ENCODE measurements at places on chromosomes 3 and 15. TPM values are rescaled to one million over a fixed set of nuclear protein-coding genes. Genes with fewer than 3 reads are reported as not detected.

The SUCLG2 gene
- total RNA-seq: 49.9 TPM

The ROBO2 gene
- 0.32 TPM for total RNA-seq

The PLA2G4F gene
- not detected for total RNA-seq

The POMGNT2 gene
- total RNA-seq: 6.7 TPM

The FEZF2 gene
- not detected for total RNA-seq

The SPINT1 gene
- total RNA-seq: 0.12 TPM

The POLR2M gene
- total RNA-seq: 78.1 TPM

The FAM174B gene
- 1.2 TPM for total RNA-seq

The THUMPD3 gene
- total RNA-seq: 53.1 TPM

DNA sequence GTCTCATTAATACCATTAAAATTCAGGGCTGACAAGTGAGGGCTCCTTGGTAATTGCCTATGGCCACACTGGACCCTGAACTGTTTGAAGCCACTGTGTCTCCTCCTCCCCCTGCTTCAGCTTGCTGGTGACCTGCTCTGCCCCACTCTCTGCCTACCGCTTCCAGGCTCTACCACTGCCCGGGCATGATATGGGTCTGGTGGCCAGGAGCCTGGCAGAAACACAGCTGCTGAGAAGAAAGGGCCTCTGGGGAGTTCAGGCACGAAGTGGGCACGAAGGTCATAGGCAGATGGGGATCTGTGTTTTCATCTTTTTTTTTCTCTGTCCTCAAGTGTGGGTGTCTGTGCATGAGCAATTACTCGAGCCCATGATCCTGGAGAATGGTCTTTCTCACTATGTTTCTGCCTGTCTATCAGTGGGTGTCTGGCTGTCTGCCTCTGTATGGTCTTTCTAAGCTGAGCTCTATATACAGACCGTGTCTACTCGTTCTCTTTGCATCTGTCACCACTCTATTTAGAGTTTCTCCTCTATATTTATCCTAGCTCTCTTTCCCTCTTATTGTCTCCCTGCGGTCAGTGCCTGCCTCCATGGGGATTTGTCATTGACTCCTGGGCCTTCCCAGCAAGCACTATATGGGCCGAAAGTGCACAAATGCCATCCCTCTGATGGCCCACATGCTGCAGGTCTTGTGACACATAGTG is 42.1 kb upstream of the EPHB1 start:
- H3K27me3 ChIP-seq: peaks cover 38% of the 10 kb centered on the region
- no peaks in the 10 kb centered on the region for H3K4me1 ChIP-seq
- no peak for DNase-seq
- no peak overlapping the region for H3K27ac ChIP-seq
- H3K36me3 ChIP-seq: no peaks in the 10 kb centered on the region

DNA sequence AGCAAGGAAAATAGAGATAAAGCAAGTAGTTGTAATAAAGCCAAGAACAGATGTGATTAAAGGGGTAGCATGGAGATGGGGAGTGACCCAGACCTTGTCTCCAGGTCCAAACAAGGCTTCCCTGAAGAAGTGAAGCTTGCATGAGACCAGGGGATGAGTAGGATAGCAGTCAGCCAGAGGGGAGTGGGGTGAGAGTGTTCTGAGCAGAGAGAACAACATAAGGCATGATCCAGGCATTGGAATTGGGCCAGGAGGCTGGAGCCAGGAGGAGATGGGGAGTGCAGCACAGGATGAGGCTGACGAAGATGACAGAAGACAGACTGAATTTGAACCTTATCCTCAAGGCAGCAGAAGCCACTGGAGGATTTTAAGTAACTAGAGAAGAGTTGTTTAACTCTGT is 7.2 kb downstream of the TMOD2 start:
- no peaks in the 10 kb centered on the region for H3K27me3 ChIP-seq
- peak overlapping the region; percentile 43 for H3K4me3 ChIP-seq
- peak overlapping the region; percentile 59 for H3K27ac ChIP-seq
- H3K4me1 ChIP-seq: peaks cover 24% of the 10 kb centered on the region

GRCh38 chr3:85007195-85008094 is 48.7 kb downstream of the CADM2 start:
- no peaks in the 10 kb centered on the region for H3K27me3 ChIP-seq
- no peak overlapping the region for H3K4me3 ChIP-seq
- H3K27ac ChIP-seq: no peak overlapping the region
- DNase-seq: no peak
- H3K4me1 ChIP-seq: no peaks in the 10 kb centered on the region

- H3K27me3 ChIP-seq: peaks cover 1% of the 10 kb centered on the region
- peaks cover 29% of the 10 kb centered on the region for H3K36me3 ChIP-seq
- H3K4me3 ChIP-seq: no peak overlapping the region
- no peak for DNase-seq
Observed at GRCh38 chr3:46557814-46558183, 8.3 kb downstream of the LRRC2 start.

GRCh38 chr3:155853214-155854140 is 750 bp downstream of the SLC33A1 start:
- H3K4me1 ChIP-seq: peaks cover 31% of the 10 kb centered on the region
- H3K4me3 ChIP-seq: peak overlapping the region; percentile 100
- H3K36me3 ChIP-seq: peaks cover 24% of the 10 kb centered on the region

DNA sequence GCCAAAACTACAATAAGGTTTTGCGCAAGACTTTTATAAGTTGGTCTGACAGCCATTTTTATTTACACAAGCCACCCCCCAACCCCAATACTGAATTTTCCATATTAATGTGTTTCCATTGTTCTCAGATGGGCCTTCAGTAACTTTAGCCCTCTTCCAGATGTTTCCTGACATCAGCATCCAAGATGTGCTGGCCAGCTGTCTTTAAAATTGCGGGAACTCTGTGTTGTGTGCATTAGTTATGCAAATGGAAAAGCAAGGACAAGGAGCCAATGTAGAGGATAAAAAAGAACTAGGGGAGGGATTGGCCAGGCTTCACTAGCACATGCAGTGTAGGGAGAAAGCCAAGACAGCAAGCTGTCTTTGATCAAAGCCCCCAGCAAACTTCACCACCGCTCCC is 45.4 kb downstream of the COMMD2 start:
- peaks cover 28% of the 10 kb centered on the region for H3K4me1 ChIP-seq
- no peaks in the 10 kb centered on the region for H3K27me3 ChIP-seq
- no peaks in the 10 kb centered on the region for H3K36me3 ChIP-seq
- H3K4me3 ChIP-seq: no peak overlapping the region
- DNase-seq: no peak

- no peaks in the 10 kb centered on the region for H3K27me3 ChIP-seq
- no peak for DNase-seq
- H3K36me3 ChIP-seq: no peaks in the 10 kb centered on the region
- no peak overlapping the region for H3K27ac ChIP-seq
- peaks cover 8% of the 10 kb centered on the region for H3K4me1 ChIP-seq
Observed at GRCh38 chr3:52036829-52037228, 19.5 kb downstream of the DUSP7 start.

DNA sequence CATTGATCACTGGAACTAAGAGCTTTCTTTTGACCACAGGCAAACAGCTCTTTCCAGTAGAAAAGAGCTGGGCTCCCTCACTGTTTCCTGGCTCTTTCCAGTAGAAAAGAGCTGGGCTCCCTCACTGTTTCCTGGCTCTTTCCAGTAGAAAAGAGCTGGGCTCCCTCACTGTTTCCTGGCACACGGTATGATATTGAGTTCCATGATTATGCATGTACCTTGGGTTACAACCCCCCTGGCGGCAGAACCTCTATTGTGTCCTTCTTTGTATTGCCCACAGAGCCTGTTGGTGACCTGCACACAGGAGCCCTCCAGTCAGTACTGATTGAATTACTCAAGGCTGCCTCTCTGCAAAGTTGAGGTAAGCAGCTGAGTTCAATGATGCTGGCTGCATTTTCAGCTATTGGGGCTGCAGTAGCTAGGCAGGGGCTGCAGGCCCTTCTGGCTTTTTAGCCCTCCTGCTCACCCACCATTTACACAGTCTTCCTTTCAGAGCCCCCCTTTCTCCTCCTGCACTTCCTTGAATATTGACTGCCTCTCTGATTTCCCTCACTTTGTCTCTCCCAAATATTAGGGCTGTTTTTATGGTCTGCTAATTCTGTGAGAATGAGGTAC is 10.2 kb downstream of the ACKR2 start:
- H3K27me3 ChIP-seq: peaks cover 18% of the 10 kb centered on the region
- no peak overlapping the region for H3K27ac ChIP-seq
- H3K4me3 ChIP-seq: no peak overlapping the region

- H3K4me3 ChIP-seq: no peak overlapping the region
- peaks cover 34% of the 10 kb centered on the region for H3K36me3 ChIP-seq
- H3K27me3 ChIP-seq: peaks cover 2% of the 10 kb centered on the region
- no peak overlapping the region for H3K27ac ChIP-seq
- DNase-seq: no peak
Observed at GRCh38 chr3:136606990-136607389, 145.2 kb downstream of the STAG1 start.

DNA sequence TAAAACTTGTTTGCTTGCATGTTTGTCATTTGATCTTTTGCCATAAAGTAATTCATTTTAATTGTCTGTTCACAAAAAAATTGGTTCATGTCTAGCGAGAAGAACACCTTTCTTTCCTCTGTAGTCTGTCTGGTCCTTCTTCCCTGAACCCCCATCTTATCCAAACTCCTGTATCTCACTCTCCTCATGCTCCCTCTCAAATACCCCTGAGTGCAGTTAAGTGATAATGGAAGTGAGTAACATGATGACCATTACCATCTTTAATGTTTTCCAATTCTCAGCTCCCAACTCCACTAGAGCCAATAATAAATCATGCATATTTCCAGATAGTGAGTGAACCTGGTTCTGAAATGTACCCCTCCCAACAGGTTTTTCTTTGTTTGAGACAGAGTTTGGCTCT is 14.2 kb upstream of the KCNMB3 start:
- H3K4me1 ChIP-seq: peaks cover 14% of the 10 kb centered on the region
- DNase-seq: no peak
- no peak overlapping the region for H3K4me3 ChIP-seq
- H3K36me3 ChIP-seq: peaks cover 7% of the 10 kb centered on the region
- no peak overlapping the region for H3K27ac ChIP-seq
- peaks cover 6% of the 10 kb centered on the region for H3K27me3 ChIP-seq

Measured in HFFc6 (cell line).